Stimulated activated CD8-positive, alpha-beta memory T cell treated with anti-CD3 and anti-CD28 coated beads, Interleukin-7, amount 100 ng/mL, for 48 hours (primary cell): ENCODE measurements at places on chromosomes 1 and 21.

DNA sequence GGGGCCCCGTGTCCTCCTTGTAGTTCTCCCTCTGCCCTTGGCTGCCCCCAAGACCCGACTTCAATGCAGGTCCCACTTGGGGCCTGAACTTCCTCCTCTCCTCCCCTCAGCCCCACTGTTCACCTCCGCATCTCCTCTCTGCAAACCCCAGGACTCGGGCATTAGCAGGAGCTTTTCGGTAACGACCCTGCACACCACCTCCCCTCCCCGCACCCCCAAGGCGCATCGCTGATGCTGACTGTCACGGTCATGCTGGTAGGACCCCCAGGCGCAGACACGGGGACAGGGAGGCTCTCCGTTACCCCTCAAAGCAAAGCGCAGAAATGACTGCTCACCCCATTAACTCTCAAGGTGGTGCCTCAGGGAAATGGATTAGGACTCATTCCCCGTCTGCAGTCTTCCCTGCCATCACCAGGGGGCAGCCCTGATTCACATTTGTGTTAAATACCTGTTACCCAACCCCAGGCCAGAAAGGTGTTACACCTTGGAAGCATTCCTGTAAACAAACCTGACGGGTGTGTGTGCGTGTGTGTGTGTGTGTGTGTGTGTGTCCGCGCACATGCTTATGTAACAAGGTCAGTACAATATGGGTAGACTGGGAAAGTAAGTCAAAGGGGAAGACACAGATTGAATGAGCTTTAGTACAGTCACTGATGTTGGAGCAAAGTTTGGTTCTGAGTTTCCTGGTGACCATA, 6.4 kb upstream of the GUCA2B start:
- DNase-seq, result peak; percentile 4

GRCh38 chr1:2328676-2329455, 62.5 kb downstream of the MORN1 start:
- DNase-seq, result no peak

DNA sequence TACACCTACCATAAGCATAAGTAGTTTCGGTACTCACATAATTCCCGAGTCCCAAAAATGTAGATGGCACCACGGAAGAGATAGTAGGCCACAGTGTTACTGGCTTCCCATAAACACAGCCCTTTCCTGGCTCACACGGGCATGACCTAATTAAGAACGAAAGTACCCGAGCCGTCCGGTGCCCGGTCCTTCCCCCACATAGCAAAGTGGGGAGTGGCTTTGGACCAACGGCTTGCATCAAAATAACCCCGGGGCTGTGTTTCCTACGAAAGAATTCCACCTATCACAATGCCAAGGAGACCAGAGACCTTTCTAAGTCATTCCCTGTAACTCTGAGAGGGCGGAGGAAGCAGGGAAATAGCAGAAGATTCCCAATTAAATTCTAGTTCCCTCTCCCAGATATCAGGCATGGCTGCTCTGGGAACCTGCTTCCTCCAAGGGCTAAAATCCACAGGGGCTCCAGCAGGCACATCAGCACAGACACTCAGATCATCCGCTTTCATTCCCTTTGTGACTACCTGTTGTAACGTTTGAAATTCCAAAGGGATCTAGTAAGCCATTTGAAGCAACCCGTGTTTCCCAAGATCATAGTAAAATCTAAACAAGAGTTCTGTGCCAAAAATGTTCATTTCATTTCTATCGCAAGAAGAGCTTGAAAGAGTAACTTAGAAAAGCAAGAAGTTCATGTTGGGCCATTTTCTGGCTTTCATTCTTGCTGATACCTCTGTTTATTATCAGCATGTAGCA, at the start of gene TMPRSS3:
Gene TMPRSS3, minus strand, starts transcription at position 148 of the 747 bp plus-strand sequence. CDS start 635 bp downstream, outside the sequence.
- no peak for DNase-seq

DNA sequence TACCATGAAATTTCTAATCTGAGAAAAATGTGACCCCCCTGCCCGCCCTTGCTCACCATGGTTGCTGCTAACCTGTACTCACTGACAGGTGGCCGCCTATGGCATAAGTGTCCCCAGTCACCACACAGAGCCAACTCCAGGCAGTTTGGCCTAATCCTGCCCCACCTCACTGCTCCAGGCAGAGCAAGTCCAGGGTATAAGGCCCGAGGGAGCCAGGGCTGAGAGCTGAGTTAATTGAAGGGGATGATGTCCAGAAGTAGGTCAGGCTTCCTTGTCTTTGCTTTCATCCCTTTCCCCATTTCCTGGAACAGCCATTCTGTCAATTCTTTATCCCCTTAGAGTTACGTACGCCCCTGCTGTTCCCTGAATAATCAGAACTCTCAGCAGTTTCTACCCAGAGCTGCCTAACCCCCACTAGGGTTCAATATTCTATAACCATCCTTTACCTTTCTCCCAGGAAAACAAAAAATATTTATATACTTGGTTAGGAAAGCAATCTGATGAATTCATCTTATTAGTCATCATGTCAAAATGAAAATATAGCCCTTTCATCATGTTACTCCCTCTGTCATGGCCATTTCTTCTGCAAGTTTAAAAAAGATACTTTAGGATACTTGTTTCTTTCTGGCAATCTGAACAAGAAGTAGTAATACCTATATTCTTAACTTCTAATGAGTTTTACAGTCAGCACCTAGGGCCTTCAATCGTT, 29.4 kb upstream of the CD101 start:
- DNase-seq, result no peak

GRCh38 chr1:219710529-219711194, 97.8 kb upstream of the ZC3H11B start:
- DNase-seq, result no peak

GRCh38 chr21:43739621-43740435, 20.9 kb downstream of the PDXK start:
- DNase-seq, result no peak

GRCh38 chr1:168585191-168585590, 8.8 kb downstream of the XCL1 start:
- DNase-seq, result no peak

DNA sequence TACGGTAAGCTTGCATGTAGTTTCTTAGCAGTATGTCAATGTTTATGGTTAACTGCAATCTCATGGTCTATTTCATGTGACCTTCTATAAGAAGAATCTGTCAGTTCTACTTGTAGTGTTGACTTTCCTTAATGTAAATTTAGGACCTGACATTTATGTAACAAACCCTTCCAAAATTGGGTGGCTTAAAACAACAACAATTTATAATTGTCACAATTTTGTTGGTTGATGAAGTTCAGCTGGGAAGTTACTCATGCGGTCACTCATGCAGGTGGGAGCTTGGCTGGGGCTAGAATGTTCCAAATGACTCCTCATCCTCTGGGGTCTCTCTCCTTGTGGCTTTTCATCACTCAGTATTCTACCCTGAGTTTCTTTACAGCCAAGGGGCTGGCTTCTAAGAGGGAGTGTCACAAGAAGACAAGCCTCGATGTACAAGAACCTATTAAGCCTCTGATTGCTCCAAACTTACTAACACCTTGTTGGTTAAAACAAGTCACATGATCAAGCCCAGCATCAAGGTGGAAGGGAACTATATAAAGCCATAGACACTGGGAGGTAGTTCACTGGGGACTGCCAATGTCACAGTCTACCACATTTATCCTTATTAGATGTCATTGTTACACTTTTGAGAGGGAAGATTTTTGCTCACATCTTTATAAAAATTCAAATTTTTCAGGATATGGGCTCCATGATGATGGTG, 23.9 kb downstream of the CCN1 start:
- no peak for DNase-seq

DNA sequence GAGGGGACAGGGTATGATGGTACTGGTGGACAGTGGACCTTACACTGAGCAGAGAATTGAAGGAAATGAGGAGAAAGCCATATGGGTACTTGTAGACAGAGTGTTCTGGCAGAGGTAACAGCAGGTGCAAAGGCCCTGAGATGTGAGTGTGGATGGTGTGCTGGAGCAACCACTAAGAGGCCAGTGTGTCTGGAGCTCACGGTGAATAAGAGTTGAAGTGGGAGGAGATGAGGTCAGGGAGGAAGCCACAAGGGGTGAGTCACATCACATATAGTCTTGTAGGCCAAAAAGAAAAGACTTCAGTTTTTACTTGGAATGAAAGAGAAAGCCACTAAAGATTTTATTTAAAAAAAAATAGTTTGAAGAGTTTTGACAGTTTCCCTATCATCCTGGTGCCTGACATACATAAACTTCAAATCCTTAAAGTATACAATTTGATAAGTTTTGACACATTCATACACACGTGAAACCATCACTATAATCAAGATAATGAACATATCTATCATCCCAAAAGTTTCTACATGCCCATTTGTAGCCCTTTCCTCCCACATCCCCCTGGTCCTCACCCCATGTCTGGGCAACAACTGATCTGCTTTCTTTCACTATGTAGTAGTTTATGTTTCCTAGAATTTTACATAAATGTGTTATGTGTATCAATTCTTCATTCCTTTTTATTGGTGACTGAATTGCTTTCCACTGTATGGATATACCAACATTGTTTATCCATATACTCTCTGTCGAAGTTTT, 148.4 kb downstream of the GPATCH2 start:
- DNase-seq, result peak; percentile 67

DNA sequence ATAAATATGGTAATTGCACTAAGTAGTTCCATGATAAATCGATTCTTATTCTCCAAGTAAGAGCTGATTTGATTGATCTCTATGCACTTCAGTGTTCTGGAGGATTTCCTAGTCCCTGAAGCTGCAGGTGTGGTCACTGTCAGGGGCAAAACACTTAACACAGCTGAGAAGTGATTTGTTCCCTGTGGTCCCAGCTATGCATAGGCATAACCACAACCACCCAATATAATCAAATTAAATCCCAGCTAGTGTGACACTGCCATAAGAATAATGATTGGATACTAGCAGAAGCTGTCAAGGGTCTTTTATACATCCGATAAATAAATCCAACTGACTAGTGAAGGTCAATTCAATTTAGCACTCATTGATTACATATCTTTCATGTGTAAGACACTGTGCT, 60.1 kb downstream of the PTGER3 start:
- DNase-seq, result no peak
